Activated naive CD8-positive, alpha-beta T cell treated with anti-CD3 and anti-CD28 coated beads for 36 hours (primary cell): ENCODE measurements at places on chromosomes 11 and 22. TPM values are rescaled to one million over a fixed set of nuclear protein-coding genes. Genes with fewer than 3 reads are reported as not detected.

The APOC3 gene
- total RNA-seq: not detected

- no peak for DNase-seq
Measured at GRCh38 chr22:49214976-49215375, 612.7 kb downstream of the BRD1 start.

- no peak for DNase-seq
Measured at GRCh38 chr11:109993786-109994185, 99.4 kb upstream of the ZC3H12C start.

The PAX6 gene
- not detected for total RNA-seq

- DNase-seq: no peak
Measured at GRCh38 chr22:48228468-48228867, 1466.0 kb downstream of the TBC1D22A start.

GRCh38 chr22:39990686-39991085, 4.1 kb upstream of the FAM83F start:
- DNase-seq: no peak

DNA sequence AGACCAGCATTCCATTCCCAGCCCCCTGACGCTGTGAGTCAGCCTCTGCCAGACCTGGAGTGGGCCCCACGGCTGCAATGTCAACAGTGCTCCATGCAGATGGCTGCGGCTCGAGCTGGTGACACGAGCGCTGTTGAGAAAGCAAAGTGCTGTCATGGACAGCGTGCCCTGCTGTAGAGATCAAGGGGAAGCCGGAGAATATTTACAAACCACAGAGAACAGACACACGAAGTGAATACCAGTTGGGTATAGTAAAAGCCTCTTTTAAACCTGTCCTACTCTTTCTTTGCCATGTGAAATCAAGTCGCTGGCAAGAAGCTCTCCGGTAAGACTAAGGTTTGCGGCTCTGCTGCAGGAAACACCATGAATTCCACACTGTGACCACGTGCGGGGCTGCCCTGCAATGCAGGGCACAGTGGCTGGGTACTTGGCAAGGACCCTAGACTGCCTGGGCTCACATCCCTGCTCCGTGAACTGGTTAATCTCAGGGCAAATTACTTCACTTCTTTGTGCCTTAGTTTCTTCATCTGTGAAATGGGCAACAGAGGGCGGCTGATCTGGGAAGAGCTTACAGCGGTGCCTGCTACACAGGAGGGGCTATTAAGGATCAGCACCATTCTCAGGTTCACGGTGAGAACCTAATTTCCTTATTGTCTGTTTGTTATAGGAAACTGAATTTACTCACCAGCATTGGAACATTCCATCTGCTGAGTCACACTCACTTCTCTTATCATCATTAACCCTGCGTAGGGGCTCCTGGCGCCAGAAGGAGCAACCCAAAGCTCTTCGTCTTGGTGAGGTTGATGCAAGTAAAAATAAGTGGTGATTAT, 27.8 kb upstream of the ELFN2 start:
- DNase-seq: no peak

The PPP1CA gene
- 269 TPM for total RNA-seq
